ENCODE measurements at places on chromosomes 3 and 15.

DNA sequence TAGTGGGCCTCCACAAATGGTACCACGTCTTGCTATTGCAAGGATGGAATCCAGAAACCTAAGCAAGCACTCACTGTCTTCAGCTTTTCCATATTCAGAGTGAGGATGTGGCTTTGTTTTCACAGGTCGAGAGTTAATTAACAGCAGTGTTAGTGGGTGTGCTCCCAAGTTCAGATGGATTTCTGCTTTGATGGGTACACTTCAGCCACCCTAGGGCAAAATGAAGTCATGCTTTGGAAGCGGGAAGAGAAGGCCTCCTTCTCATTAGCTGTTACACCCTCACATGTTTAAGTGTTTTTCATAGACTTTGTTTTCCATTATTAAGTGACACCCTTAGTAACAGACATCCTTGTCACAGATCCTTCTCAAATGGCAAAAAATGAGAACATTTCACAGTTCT is 36.3 kb upstream of the DYNC1LI1 start:
- DNase-seq = no peak

GRCh38 chr3:178699810-178700209 is 163.6 kb downstream of the KCNMB2 start:
- DNase-seq = peak; percentile 29

DNA sequence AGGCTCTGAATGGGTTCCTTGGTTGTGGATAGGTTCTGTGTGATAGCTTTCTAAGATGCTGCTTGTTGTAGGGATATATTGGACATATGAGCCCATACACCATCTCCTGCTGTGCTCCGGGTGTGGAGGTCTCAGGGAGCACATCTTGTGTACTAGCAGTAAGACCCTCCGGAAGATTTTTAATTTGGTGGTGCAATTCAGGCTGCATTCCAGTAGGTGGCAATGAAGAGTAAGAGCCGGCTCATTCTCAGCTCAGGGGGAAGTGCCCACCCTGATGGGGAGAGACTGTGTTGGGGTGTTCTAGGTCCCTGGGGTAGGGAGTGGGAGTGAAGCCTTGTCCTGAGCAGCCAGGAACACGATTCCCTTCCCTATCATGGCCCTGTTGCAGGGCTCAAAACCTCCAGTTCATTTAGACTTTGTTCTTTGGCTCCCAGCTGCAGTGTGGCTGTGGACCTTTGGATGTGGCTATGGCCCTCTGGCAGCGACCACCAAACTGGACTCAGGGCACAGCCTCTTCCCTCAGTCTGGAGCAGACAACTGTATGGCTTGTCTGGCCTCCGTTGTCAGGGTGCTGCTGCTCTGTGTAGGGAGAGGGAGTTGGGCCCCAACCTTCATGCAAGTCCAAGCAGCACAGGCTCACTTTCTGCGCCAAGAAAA is 104.7 kb downstream of the UNC13C start:
- DNase-seq = peak; percentile 3

DNA sequence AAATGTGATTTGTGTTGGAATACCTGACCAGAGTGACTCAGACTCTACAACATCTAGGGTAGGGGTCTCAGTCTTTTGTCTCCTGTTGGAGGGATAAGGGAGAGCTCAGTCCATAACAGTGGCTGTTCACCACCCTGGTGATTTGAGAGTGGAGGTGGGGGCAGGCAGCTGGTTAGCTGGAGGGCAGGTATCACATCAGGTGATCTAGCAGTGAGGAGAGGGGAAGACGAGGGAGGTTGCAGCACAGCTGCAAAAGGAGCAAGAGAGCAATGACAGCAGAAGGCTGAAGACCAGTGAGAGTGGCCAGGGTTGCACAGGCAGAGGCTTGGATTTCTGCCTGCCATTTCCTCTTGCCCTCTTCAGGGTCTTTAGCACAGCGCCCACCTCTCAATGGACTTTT is 38.4 kb downstream of the PLCL2 start:
- DNase-seq = no peak

- DNase-seq = no peak
These were observed 18.1 kb upstream of the MAPKBP1 start for GRCh38 chr15:41756198-41756597.

GRCh38 chr3:164144824-164145223 is 933.5 kb downstream of the SI start:
- no peak for DNase-seq

- no peak for DNase-seq
These were observed 436.4 kb downstream of the SHQ1 start for GRCh38 chr3:72411843-72412242.

GRCh38 chr3:54065140-54065539 is 57.2 kb upstream of the CACNA2D3 start:
- no peak for DNase-seq

GRCh38 chr15:64865998-64866520 is 24.3 kb downstream of the PLEKHO2 start:
- DNase-seq = peak; percentile 92

GRCh38 chr3:160140756-160141155 is 84.5 kb upstream of the C3orf80 start:
- peak; percentile 22 for DNase-seq

GRCh38 chr15:77634266-77634962 is 1.7 kb upstream of the LINGO1 start:
- DNase-seq = peak; percentile 46

DNA sequence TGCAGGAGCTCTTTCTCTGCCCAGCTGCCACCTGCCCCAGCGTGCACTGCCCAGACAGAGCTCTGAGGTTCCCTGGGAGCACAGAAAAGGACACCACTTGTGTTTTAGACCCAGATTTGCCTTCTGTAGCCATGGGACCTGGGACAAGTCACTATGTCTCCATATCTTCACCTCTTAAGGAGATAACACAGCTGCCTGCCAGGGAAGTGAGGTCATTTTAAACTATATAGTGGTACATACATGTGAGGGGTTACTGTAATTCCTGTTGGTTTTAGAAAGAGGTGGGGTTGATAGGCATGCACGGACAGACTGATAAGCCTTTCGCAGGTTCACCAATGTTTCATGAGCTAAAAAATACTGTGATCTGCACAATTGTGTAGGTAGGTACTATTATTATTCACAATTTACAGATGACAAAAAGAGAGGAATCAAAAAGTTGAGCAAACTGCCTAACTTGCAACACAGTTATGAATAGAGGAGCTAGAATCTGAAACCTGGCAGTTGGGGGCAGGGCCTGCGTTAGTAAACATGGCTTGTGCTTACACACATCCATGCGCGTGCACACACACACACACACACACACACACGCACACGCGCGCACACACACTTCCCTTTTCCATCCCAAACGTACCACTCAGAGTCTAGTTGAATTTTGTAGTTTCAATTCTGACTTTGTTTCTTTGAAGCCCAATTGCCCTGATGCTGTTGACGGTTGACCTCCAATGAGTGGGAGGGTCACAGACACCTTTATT is 193.6 kb downstream of the FAM43A start:
- no peak for DNase-seq

DNA sequence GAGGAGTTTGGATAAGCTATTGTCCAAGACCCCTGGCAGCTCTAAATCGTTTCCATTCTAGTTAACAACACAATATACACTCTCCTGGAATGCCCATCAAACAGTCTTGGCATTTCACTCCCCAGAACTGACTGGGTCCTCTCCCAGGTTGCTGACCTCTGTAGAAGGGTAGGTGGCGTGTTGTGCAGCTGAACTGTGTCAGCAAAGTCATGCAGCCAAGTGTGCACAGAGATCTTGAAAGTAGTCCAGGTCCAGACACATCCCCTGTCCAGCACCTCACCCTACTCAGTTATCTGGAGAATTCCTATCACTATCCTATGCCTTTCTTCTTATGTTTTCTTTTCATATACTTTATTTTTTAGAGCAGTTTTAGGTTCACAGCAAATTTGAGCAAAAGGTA is 312.7 kb downstream of the GABRB3 start:
- DNase-seq = no peak

DNA sequence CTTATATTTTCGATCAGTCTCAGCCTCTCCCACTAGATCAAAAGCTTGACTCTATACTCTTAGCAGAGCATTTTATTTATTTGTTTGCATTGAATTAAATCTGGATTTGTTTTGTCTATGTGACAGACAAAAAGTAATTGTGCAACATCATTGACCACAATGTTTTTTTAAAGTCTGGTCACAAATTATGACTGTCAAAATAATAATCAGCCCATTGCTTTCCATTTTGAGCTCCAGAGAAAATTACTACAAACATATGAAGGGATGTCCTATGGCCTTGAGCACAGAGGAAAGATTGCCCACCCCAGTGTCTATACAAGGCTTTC is 82.3 kb downstream of the FSIP1 start:
- no peak for DNase-seq

DNA sequence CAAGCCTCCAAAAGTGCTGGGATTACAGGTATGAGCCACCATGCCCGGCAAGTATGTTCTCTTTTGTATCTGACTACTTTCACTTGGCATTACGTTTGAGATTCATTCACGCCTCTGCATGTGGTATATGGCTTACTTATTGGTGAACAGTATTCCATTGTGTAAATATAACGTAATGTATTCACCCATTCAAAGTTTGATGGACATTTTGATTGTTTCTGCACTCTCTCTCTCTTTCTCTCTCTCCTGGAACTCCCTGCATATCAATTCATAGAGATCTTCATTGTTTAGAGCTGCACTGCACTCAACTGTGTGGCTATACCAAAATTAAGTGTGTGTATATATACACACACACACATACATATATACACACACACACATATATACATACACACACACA is 30.4 kb downstream of the SPPL2A start:
- no peak for DNase-seq

DNA sequence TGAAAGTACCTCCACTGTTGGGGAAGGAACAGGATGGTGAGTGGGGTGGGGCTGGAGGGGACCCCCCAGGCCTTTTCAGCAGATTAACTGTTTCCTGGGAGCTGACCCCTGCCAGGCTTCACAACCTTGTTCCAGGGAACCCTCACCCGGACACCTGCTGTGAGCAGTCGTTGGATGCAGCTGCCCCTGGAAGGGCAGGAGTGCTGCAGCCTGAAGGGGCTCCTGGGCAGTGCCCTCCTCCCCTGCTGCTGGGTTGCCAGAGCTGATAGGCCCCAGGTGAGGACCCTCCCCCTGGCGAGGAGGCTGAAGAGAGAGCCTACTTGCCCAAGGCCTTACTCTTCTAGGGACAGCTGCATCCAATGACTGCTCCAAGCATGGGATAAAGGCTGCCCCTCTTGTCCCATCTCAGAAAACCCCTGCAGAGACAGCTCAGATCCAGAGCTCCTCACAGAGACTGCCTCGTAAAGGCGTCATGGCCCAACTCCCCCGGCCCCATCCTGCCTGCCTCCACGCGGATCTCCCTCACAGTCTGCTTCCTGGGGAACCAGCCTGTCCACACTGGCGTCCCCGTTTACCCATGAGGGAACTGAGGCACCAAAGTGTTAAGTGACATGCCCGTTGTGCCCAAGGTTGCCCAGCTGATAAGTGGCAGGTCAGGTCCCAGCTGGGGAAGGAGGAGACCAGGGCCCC is 193.4 kb upstream of the LINGO1 start:
- no peak for DNase-seq

DNA sequence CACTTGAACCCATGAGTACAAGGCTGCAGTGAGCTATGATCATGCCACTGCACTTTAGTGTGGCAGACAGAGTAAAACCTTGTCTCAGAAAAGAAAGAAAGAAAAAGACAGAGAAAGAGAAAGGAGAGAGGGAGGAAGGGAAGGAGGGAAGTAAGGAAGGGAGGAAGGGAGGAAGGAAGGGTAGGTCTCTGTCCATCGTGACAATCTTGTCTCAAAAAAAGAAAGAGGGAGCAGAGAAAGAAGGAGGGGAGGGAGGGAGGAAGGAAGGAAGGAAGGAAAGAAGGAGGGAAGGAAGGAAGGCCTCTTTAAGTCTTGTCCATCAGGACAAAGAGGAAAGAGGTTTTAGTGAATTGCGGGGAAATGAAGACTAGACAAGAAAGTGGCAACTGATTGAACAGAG is 122.2 kb downstream of the ETFA start:
- no peak for DNase-seq

DNA sequence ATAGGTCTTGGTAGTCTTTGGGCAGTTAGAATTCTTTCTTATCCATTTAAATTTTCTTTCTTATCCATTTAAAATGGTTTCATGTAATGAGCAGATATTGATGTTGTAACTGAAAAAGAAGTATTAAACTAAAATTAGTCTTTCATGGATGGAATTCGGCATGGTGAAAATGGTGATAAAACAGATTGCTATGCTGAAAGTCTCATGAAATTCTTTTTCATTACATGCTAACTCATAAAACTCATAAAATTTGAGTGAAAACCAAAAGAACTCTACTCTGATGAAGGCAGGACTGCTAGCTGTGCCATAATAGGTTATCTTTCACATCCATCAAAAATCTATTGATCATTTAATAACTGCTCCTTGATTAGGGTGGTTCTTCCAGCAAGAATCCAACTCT is 3.9 kb upstream of the CD96 start:
- no peak for DNase-seq

DNA sequence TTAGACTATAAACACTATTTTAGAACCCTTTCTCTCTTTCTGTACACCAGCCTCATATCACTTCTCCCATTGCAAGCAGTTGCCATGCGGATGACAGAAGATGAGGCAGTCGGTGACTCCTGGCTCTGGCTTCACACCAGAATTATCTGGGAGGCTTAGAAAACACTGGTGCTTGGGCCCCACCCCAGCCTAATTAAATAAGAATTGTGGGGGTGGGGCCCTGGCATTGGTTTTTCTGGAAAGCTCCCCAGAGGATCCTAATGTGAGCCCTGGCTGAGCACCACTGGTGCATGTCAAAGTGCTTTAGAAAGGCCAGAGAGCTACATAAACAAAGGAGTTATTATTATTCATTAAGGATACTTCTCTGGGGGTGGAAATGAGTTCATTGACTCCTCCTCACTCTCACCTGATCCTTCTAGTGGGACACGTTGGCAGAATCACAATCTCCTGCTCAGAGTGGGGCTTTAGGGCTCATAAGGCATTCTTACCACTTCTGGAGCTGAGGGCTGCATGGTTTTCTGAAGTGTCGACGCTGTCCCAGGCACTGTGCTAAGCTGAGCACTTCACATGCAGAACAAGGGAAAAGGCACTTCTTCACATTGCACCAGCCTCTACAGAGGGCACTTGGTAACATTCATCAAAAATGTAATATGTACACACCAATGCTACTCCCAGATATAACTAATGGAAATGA is 188.5 kb upstream of the TLE3 start:
- no peak for DNase-seq

DNA sequence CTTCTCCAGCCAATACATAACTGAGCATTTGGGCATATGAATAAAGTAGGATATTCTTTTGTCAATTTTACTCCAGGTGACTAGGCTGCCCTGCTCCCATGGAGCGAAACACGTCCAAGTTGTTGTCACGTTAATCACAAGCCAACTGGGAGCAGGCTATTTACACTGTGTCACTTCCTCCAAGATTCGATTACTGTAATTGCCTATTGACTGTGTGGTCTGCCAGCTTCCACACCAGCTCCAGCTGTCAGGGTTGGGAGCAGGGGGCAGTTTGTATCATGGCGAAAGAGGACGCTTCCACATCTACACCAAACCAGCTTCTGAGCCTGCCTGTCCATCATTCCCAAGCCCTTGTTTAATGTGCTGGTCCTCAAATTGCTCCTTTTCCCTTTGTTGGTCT is 89.2 kb upstream of the RORA start:
- DNase-seq = no peak

GRCh38 chr3:159586571-159587202 is 401.9 kb upstream of the IL12A start:
- peak; percentile 57 for DNase-seq

GRCh38 chr3:106965307-106965706 is 411.9 kb upstream of the CCDC54 start:
- no peak for DNase-seq

- peak; percentile 11 for DNase-seq
These were observed 7.7 kb upstream of the CX3CR1 start for GRCh38 chr3:39287216-39288164.
